WTC11 (cell line): ENCODE measurements at places on chromosomes 1 and 21. TPM values are rescaled to one million over a fixed set of nuclear protein-coding genes. Genes with fewer than 3 reads are reported as not detected.

Gene ELF3
- 13.7 to 15.0 TPM (median 14.4 TPM) in 3 replicates for total RNA-seq

Gene CD101
- total RNA-seq, result 1.3 to 1.6 TPM (median 1.4 TPM) in 3 replicates

Gene OSCP1
- total RNA-seq, result 1.7 to 2.3 TPM (median 2.0 TPM) in 3 replicates

Gene TBCE
- 33.3 to 40.1 TPM (median 34.8 TPM) in 3 replicates for total RNA-seq

Gene OR2T34
- total RNA-seq, result not detected in 3 replicates

Gene CRP
- 0.68 to 1.1 TPM (median 0.85 TPM) in 3 replicates for total RNA-seq

Gene VCAM1
- 0.07 to 0.64 TPM in 2 of 3 replicates, not detected in the other for total RNA-seq

DNA sequence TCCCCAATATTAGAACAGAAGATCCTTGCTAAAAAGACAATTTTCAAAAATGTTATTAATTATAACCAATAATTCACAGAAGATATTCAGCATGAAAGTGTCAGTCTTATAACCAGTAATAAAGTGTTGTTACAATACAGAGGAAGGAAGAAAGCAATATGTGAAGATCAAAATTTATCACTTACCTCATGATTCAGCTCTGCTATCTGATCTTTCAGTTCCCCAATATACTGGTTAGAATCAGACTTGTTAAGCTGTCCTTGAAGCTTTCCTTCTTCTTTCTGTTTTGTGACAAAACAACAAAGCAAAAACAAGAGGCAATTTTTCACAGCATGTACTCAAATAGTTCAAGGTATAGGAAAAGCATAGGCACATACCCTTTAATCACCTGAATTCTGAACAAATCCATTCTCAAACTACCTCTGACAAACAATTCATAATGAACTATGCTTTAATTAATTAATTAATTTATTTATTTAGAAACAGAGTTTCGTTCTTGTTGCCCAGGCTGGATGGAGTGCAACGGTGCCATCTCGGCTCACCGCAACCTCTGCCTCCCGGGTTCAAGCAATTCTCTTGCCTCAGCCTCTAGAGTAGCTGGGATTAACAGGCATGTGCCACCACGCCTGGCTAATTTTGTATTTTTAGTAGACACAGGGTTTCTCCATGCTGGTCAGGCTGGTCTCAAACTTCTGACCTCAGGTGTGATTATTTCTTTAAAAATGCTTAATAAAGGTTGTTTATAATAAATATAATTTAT is 76.9 kb upstream of the GFI1 start:
- no peak for DNase-seq

GRCh38 chr1:59698386-59698785 is 116.4 kb upstream of the HOOK1 start:
- DNase-seq, result no peak

- no peak for DNase-seq
Measured at GRCh38 chr1:229666585-229666984, 40.5 kb downstream of the URB2 start.

DNA sequence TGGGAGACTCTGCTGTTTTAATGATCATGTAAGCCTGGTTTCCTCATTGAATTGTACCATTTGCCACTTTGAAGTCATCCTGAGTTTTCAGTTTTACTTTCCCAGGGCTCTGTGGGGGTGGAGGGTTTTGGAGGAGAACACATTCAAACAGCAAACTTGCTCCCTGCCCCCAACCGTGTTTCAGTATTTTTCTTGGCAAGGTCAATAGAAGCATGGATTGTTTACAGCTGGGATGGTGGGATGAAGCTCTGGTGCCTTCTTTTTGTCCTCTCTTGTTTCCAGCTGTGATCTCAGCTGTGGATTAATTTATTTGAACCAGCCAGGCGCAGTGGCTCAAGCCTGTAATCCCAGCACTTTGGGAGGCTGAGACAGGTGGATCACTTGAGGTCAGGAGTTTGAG is 54.3 kb upstream of the SERBP1 start:
- DNase-seq, result no peak

DNA sequence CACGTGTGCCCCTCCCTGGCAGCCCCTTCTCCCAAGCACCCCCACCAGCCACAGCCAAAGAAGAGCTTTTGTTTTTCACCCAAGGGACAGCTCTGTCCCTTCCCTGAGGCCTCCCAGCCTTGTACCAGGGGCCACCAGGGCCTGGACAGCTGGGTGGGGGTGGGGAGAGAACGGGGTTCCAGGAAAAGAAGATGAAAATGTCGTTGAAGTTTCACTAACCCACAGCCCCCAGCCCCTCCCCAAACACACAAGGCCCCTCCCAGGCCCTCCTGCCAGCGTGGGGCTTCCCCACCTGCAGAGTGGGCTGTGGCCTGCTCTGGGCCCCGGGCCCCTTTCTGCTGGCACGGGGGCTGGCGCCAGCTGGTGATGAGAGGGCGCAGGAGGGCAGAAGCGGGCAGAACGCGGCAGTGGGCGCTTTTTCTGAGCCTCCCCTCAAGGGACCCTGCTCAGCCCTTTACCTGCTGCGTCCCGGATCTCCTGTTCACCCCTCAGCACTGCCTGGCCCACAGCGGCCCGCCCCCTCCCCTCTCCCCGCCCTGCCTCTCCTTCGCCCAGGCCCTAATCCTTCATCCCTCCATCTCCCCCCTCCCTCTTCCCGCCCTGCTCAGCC is 5.5 kb upstream of the ANKRD65 start:
- DNase-seq, result peak; percentile 18

GRCh38 chr21:46409641-46410406 is 48.9 kb upstream of the DIP2A start:
- DNase-seq, result no peak

DNA sequence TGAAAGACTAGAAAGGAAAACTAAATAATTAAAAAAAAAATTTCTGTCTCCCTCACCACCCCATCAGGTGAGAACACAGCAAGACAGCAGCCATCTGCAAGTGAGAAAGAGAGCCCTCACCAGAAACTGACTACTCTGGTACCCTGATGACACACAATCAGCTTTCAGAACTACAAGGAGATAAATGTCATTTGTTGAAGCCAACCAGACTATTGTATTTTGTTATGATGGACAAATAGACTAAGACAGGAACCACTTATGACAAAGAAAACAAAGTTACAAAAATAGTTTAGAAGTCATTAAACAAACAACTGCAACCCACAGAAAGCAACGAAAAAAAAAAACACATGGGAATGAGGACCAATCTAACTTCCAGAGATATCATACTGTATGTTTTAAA is 98.3 kb downstream of the FAF1 start:
- DNase-seq, result no peak

DNA sequence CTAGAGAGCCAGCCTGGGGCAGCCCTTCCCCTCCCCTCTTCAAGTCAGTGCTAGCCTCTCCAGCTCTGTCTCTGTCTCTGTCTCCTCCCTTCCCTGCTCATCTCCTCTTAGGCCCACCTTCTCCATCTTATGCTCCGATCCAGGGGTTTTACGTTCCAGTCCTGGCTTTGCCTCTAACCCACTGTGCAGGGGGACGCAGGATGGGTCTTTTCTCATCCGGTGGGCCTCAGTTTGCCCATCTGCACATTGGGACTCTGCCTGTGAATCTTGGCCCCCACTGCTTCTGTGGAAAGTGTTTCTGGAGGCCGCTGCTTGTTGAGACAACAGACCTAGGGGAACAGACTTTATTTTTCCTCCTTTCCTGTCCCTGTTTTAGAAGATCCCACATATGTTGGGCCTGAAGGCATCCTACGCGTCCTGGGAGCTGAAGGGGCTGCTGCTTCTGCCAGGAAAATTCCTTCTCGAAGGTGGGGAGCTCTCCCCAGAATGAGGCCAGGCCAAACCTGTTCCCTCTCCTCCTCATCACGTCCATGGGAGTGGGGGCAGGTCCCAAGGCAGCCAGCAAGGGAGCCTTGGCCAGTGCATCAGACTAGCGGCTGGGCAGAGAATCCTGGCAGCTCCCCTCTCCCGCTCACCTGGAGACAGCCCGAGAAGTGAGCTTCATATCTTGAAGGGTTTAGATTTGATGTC is 99.5 kb upstream of the CSF3R start:
- peak; percentile 44 for DNase-seq

GRCh38 chr1:172351754-172352161 is 68.7 kb upstream of the C1orf105 start:
- DNase-seq, result no peak

DNA sequence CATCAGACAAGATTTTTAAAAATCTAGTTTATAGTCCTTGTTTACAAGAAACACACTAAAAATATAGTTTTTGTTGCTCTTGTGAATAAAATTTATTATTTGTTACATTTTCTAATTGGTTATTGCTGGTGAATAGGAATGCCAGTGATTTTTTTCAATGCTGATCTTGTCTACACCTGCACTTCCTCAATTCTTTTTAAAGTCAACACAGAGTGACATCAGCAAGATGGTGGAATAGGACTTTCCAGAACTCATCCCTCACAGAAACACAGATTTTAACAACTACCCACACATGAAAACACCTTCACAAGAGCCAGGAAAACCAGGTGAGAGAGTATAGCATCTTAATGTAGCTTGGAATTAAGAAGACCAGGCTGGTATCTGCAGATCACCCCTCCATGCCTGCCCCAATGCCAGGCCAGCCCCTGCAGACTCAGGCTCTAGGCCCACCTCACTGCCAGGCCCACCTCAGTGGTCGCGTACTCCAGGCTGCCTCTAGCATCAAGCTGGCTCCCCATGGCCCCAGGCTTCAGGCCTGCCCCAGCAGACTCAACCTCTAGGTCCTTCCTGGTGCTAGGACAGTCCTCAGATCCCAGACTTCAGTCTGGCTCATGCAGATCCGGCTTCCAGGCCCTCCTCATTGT is 117.6 kb downstream of the WDR3 start:
- no peak for DNase-seq

- DNase-seq, result no peak
Measured at GRCh38 chr1:111201275-111202090, 1.0 kb upstream of the DENND2D start.

DNA sequence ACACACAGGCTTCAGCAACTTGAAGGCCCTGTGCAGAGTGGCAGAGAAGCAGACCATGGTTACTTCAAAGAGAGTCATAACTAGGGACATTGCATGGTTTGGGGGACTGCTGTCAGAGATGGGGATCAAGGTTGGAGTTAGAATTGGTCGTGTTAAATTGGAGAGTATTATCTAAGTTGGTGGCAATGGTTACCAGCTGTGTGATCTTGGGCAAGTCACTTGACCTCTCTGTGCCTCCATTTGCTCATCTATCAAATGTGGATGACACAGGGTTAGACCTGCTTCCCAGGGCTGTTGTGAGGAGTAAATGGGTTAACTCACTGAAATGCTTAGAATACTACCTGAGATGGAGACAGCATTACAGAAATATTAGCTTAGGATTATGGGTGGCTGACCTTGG is 91.1 kb downstream of the PAX7 start:
- no peak for DNase-seq

- DNase-seq, result no peak
Measured at GRCh38 chr1:192592981-192593708, 17.6 kb downstream of the RGS1 start.

DNA sequence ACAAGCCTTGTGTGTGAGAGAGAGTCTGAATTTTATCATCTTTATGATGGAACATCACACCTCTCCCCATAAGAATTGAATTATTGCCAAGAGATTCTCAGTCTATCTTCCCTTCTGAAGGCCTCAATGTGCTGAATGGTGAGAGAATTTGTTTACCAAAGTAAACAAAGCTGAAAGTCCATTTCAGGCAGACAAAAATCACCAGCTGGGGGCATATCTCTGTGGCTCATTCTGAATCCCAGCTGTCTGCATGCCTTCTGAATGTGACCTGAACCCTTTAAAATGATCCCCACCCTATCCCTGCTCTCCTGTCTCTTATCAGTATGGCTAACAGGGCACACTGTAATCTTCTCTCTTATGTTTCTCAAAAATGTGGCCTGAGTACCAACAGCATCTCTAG is 99.1 kb upstream of the CAMK1G start:
- DNase-seq, result no peak

- DNase-seq, result peak; percentile 39
Measured at GRCh38 chr1:180816132-180816531, 96.6 kb upstream of the KIAA1614 start.

DNA sequence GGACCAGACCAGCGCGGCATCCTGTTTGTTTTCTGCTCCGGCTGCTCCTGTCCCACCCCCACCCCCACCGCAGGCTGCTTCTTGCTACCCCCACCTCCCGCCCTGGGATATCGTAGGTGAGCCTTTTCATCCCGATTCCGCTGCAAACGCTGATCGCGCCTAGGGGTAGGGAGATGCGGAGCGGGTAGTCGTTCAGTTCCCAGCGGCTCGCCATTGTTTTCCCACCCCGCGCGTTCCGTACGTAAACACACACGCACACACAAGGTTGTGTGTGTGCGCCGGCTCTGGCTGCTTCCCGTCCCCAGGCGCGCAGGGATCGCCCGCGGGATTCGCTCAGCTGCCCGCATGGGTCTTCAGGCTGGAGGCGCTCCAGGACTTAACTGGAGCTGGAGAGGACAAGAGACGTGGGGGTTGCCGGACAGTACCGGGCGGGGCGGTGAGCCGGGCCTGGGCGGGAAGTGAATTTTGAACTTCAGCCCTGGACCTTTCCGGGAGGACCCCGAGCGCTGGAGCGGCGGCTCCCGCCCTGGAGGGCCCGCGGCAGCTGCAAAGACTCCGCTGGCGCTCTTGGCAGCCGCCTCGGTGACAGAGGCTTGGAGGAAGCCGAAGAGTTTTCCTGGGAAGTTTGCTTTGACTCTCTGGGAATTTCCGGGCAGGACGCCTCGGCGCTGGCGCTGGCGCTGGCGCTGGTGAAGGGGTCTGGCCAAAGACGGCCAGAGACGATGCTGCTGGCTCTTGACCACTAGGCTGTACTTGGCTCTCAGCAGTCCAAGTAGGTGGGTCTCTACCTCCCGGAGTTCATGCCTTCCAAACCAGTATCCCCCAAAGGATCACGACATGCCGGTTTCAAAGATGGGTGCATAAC is 1.6 kb downstream of the SOX13 start:
- no peak for DNase-seq
